Stimulated activated CD8-positive, alpha-beta memory T cell treated with anti-CD3 and anti-CD28 coated beads, Interleukin-4, amount 100 ng/mL, for 1 hour (primary cell): ENCODE measurements at places on chromosomes 1 and 21.

DNA sequence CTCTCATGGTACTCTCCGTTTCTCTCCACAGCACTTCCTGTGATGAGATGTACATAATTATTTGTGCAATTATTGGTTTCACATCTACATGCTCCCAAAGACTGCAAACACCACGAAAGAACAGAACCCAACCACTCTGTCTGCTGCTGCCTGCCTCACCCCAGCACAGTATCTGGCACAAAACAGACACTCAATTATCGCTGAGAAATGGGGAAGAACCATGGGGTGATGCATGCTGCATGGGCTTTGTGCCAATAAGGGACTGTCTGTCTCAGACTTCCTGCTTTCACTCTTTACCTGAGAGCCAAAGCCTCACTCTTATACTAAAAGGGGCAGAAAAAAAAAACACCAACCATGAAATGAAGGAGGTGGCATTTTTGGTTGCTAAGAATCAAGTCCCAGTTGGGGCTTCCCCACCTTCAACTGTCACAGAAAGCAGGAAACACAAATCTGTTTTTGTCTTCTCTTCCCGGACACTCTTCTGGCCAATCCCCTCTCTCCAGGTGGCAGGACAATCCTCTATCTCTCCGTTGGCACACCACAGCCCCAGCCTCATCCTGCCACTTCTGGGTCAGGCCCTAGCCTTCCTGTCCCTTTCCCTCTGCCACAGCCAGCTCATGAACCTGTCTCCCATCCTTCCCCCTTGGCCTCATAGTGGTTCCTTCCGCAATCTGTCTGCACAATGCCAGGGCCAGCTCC lies 82.0 kb downstream of the TGFBR3 start:
- DNase-seq: peak; percentile 44

DNA sequence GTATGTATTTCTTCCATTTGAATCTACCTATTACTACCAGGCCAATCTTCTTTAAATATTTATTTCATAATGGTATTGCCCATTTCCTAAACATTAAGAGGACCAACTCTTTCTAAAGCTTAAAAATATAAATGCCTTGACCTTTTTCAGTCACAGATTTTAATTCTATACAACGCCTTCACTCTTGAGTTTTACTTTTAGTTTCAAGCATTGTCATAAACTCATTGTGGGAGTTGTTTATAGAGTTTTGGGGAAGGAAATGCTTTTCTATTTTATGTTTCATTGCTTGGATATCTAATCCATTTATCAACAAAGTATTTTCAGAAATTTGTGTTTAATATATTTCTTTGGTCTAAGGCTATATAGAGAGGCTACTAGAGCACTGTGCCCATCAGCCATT lies 155.8 kb downstream of the DPYD start:
- DNase-seq: no peak

GRCh38 chr1:107529511-107530149 lies 388.8 kb downstream of the NTNG1 start:
- no peak for DNase-seq

DNA sequence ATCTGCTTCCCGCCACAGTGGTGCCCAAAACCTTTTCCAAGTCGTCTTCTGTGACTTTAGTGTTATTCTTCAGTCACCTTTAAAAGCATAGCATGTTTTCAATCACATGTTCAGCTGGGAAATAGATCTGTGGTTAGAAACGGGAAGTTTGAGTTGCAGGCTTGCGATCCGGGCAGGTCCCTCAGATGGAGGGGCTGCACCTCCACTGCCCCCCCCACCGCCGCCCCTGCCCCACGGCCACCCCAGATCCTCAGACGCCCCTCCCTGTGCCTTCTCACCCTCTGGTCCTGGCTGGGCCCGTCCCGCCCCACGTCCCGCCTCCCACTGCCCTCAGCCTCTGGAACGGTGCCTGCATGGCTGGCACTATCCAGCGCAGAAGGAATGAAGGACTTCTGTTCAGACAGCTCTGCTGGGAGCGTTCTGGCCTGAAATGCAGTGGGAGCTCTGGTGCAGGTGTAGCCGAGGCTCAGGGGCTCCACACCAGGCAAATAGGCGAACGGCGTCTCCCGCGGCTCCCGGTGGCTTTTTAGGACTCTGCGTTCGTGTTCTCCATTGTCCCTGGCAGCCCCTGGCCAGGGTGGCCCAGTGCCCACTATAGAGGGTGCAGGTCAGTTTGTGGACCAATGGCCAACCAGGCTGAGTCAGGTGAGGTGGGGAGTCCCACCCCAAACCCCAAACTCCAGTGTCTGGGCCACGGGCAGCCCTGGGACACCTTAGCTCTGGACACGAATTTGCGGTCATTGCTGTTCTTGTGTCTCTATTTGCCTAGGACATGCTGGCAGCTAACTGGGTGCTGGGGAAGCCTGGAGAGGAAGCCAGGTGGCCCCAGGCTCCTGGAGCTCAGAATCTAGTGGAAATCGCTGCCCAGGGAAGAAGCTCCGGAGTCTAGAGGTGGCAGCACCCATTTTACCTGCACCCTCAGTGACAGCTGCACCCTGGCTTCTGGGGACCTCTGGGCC lies 67.1 kb downstream of the FAAP20 start:
- DNase-seq: no peak

GRCh38 chr1:28927648-28928313 lies 13.4 kb downstream of the EPB41 start:
- DNase-seq: no peak

DNA sequence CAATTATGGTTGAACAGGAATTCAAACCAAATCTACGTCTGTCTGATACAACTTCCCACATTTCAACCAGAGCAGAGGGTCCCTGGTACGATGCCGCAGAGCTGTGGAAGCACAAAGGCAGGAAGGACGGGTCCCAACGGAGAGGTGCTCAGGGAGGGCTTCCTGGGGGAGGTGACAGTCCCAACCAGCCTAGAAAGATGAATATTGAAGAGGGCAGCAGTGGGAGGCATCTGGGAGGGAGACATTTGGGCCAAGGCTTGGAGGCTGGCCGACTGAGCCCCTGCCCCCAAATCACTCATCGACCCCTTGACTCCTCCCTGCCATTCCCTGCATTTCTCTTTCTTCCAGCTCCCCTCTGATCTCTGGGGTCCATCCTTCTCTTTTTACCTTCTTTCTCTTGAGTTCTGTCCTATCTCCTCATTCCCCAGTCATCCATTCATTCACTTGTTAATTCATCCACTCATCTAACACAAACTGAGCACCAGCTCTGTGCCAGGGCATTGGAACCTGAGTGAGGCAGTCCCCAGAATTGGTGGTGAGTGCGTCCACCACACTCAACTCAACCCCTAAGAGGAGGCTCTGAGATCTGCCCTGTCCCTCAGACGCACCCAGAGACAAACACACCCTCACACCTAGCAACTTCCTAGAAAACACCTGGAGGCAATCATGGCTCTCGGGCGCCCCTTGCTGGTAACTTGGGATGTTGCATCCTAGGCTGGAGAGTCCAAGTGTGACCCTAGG lies 13.2 kb upstream of the CELA3B start:
- peak; percentile 71 for DNase-seq

- DNase-seq: no peak
Measured at GRCh38 chr1:198166900-198167299, 10.1 kb downstream of the NEK7 start.

DNA sequence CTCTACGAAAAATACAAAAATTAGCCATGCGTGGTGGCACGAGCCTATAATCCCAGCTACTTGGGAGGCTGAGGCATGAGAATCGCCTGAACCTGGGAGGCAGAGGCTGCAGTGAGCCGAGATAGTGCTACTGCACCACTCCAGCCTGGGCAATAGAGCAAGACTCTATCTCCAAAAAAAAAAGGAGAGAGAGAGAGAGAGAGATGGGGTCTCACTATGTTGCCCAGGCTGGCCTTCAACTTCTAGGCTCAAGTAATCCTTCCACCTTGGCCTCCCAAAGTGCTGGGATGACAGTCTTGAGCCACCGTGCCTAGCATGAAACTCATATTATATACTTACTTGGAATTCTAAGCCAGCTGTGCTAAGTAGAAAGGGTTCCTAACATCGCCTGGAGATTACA lies 29.7 kb downstream of the PSMB2 start:
- DNase-seq: no peak
